Forelimb muscle (tissue), 1 donor: ENCODE measurements at places on chromosomes 3 and 15.

- DNase-seq = no peak
Observed at GRCh38 chr3:128590948-128591347, 59.7 kb downstream of the RPN1 start.

GRCh38 chr15:75725006-75725718, 12.5 kb upstream of the CSPG4 start:
- DNase-seq = no peak

DNA sequence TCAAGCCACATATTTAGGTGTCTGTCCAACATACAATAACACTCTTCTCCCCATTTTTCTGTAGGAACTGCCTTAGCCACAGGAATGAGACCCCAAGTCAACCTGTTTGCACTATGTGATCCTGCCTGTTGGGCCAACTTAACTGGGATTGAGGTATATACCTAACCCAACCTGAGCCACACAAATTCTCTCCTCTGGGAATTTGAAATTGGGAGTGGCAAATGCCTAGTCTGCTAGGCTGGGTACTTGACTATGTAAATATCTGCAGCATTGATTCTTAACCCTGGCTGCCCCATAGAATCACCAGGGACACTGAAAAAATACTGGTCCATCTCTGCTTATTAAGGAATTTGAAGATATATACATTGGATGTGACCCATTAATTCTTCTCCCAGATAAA, 35.2 kb upstream of the TNIK start:
- no peak for DNase-seq

DNA sequence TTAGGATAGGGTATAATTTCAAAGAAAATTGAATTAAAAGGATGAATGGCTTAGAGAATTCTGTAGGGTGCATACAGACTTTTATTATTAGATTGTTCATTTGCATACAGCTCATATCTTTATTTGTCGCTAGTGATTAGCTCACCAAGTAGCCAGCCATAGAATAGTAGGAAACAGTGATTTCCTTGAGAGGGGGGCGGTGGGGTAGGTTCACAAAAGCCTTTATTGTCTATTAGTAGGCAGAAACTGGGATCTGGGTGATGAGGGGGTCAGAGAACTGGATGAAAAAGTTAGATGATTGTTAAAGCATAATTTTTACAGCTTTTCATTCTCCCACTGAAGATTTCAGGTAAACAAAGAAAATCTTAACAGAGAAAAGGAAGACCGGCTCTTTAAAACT, 77.6 kb upstream of the RAP2B start:
- DNase-seq = no peak

DNA sequence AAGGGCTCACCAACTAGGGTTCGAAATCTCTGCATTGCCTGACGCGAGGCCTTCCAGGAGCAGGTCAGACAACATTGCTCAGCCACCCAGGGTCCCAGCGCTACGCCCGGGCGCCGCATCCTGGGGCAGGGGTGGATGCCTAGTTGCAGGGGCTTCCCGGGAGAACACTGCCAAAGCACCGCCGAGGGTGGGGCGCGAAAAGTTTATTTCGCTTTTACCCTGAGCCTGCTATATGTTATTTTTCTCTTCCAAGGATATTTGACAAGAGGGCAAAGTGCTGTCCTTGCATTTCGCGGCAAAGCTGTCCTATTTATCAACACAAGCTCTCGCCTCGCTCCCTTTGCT, 549 bp upstream of the SOX14 start:
- no peak for DNase-seq

DNA sequence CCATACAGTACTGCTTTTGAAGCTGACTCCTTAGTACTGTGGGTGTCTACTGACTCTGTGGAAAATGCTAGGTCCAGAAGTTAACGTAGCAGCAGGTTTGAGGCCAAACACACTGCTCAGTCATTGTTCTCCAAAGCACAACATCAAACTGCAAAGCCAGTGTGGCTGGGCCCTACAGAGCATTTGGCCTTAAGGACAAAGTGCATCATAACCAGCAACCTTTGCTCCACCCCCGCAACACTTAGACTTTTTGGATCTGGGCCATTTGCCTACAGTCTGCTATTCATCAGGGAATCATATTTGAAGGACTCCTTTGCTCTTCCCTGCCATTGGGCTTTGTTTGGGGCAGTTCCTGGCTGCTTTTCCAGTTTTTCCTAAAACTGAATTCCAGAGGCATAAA, 43.1 kb upstream of the ARL6 start:
- DNase-seq = no peak

GRCh38 chr15:42118650-42119445, 24.5 kb upstream of the PLA2G4D start:
- peak; percentile 8 for DNase-seq

DNA sequence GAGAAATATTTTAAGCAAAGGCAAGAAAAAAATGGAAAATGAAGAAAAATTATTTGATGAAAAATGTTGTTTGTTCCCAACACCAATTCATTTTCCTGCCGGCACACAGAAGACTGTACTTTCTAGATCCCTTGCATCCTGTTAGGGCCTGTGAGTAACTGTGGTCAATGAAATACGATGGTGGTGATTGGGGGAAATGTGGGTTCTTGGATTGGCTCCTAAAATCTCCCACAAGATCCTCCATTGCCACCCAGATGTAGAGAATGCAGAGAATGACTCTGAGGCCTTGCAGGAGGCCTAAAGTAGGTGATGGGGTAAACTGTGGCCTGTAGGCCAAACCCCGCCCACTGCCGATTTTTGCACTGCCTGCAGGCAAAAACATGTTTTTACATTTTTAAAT, 46.3 kb upstream of the C3orf70 start:
- no peak for DNase-seq

DNA sequence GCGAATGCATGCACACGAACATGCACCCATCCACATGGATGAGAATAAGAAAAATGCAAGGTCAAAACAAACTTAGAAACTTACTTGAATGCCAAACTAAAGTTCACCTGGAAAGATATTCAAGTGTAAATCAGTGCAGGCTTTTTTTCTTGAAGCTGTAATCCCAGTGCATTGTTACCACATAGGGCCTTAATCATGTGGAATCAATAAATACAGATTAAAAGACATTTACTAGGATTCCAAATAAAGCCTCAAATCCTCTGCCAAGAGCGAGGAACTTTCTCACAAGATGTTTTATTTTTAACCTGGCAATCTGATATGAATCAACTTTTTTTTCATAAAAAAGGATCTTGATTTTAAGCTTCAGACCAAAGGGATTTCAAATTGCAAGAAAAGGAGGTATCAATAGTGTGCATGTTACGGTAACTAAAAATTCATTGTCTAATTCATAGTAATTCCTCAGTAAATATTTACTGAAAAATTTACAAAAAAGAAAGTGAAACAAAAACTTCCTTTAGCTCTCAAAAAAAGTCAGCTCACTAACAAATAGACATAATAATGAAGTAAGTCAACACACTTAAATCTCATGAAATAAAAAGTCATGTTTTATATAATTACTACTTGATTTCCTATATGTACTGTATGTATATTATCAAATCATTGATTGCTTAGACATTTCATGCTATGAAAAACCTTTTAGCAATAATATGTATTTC, 978.6 kb downstream of the PLOD2 start:
- DNase-seq = no peak

DNA sequence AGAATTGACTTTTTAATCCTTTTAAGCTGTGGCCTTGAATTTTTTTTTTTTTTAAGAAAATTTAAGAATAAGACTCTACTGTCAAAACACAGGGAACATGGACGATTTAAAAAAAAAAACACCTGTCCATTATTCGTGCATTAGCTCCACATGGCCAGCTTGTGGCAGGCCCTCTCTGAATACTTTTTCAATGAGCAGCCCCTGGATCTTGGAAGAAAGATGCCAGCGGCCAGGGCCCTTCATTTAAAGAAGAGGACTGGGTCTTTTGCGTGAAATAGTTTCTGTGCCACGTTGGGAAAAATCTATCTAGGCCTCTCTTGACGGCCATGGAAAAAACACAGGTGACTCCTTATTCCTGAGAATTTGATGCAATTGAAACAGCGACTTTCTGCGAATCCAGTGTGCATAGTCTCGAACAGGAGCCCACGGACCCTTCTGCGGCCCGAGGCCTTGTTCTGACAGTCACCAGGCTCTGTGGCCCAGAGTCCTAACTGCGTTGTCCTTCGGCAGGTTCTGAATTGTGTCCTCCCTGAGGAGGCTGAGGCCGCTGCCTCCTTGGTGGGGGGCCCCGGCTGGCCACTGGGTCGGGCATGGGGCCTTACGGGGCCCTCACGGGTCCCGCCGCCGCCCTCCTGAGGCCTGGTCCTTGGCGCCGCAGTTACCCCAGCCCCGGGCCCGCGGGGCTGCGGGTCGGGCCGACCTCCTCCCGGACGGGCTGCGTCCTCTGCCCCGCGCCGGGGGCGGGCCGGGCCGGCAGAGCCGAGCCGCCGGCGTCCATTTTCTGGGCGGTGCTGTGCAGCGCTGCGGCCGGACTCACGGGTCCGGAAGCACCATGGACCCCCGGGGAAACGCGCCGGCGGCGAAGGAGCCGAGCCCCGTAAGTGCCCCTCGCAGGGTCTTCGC, 33.5 kb downstream of the ZBTB38 start:
- DNase-seq = no peak

DNA sequence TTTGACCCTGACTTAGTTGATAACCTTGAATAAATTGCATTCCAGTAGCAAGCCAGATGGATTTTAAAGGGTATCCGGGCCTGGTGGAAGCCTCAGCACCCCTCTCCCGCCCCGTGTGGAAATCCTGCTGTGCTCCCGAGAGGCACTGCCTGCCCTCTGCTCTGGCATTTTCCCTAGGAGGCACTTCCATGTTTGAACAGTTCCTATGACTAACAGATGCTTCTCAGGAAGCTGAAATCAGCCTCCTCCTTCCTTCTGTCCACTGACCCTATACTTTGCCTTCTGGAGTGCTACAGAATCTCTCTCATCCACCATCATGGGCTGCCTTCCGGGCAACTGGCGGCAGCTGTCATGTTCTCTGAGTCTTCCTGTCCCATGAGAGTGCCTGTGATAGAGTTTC, 90.8 kb downstream of the GABRG3 start:
- DNase-seq = no peak

DNA sequence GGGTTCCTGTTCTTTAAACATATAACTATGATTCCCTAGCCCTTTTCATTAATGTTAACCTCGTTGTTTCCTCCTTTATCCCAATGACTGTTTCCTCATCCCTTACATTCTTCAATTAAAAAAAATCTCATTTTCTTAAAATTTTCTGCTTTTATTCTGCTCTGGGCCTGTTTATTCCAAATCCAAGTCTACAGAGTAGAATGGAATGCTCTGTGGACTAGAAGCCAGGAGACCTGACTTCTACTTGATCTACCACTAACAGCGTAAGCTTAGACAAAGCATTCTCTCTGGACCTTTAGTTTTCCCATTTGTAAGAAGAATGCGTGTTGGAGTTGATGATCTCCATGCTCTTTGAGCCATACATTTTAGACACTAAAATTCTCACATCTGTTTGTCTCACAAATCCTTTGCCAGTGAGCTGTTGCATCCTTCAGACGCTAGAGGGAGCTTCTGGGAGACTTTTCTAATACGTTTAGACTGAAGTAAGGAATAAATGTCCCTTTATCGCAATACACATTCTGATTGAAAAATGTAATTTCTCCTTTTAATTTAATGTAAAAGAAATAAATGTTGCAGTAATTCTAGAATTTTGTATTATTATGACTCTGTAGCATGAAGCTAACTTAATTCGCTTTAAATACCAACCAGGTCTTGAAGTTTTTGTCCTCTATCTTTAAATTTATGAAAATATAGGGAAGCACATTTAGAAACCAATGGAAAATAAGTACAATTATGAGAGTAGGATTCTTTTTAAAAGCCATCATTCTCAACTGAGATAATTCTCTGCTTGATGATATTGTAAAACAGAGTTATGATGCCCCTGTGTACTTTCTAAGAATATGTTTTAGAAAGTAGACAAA, 21.7 kb upstream of the GMNC start:
- peak; percentile 41 for DNase-seq

- no peak for DNase-seq
Observed at GRCh38 chr3:71031914-71032521, 551.5 kb downstream of the FOXP1 start.

GRCh38 chr15:50909010-50909317, 481 bp downstream of the AP4E1 start:
- no peak for DNase-seq

DNA sequence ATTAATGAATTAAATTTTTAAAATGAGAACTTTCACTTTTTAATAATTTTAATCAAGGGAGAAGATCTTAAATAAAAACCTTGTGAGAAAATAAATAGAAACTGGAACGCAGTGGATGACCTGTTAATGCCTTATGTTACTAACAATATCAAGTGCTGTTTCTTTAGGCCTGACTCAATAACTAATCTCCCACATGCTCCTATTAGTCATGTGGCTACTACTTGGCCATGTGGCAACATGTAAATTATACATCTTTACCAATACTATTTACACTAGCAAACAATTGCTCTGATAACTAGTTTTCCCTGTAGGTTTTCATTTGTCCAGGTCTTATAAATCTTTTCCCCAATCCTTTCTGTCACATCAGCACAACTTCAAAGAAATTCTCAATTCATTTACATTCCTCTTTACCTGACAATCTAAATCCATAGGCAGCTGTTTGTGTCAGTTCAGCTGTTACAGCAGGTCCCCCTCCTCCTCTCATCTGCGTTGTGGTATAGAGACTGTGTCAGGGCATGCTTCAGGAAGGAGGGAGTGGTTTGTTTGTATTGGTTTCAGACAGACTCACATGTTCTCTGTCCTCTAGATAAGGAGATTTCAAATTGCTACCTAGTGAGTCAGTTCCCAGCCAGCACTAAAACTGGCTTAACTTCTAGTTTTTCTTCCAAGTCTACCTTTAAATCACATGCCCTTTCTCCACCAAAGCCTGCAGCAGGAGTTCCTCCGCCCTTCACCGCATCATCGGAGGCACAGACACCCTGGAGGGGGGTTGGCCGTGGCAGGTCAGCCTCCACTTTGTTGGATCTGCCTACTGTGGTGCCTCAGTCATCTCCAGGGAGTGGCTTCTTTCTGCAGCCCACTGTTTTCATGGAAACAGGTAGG, 11.3 kb upstream of the C3orf52 start:
- DNase-seq = no peak

DNA sequence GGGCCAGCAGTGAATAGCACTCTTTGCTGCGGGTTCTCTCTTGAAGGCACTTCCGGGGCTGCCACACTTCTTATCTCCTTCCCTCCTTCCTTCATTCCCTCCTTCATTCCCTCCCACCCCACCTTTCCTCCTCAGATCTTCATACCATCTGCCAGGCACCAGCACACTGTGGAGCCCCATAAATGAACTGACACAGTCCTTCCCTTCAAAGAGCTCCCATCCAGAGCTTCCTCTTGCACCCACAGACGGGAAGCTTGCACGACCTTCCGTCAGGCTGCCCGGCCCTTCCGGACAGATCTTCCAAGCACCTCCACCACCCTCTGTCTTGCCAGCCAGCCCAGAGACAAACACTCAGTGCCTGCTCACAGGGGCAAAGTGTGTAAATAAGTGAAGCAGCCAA, 65.4 kb upstream of the HERC1 start:
- DNase-seq = no peak

DNA sequence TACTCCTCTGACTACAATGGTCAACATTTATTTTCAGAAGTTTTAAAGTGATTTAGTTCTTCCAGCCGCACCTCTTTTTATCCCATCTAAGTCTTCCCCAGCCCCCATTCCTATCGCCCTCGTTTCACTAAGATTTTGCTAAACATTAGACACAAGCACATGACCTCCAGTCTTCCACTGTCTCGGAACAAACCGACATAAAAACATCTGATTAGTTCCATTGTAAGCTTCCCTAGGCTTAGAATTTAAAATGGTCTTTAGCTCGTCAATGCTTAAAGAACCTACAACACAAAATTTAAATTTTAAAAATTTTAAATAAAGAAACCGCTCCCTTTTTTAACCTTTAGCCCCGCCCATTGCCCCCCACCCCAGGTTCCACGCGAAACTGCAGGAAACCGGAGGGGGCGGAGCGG, 284 bp upstream of the TSC22D2 start:
- DNase-seq = no peak

GRCh38 chr15:77739591-77740378, 107.1 kb upstream of the LINGO1 start:
- no peak for DNase-seq
